A549 treated with GW870086 at 1 μM for 4 hours (cell line): ENCODE measurements at places on chromosomes 12 and 14. TPM values are rescaled to one million over a fixed set of nuclear protein-coding genes. Genes with fewer than 3 reads are reported as not detected.

Gene TEX22
- 0.14 to 0.52 TPM (median 0.23 TPM) in 4 of 5 replicates, not detected in the other for total RNA-seq

Gene DNAJC22
- total RNA-seq: 18.4 to 21.5 TPM (median 20.7 TPM) in 5 replicates

Gene FAM181A
- not detected in 5 replicates for total RNA-seq

Gene PMEL
- 0.68 to 1.4 TPM (median 0.88 TPM) in 5 replicates for total RNA-seq

Gene MIA2
- total RNA-seq: 20.3 to 21.2 TPM (median 20.9 TPM) in 5 replicates

Gene RACGAP1
- total RNA-seq: 68.2 to 84.2 TPM (median 78.5 TPM) in 5 replicates

Gene FGD6
- 12.5 to 17.3 TPM (median 15.1 TPM) in 5 replicates for total RNA-seq

Gene ZNF268
- 8.5 to 14.3 TPM (median 11.4 TPM) in 5 replicates for total RNA-seq

Gene KCNJ8
- 0.15 to 0.44 TPM (median 0.31 TPM) in 5 replicates for total RNA-seq
